Iris pigment epithelial cell (primary cell): ENCODE measurements at places on chromosomes 16 and 17.

GRCh38 chr17:45935710-45936509, 41.6 kb downstream of the MAPT start:
- DNase-seq: no peak

DNA sequence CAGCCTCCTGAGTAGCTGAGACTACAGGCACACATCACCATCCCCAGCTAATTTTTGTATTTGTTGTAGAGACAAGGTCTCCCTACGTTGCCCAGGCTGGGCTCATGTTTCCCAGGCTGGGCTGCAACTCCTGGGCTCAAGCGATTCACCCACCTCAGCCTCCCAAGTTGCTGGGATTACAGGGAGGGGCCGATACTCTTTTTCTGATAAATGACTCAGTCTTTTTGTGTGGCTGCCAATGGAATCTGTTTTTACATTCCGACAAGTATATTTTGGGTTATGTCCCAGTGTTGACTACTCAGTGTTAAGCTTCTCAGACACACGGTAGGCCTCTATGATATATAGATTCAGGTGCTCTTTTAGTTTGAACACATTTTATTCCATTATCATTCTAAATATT, 58.1 kb downstream of the SLFN11 start:
- DNase-seq: peak; percentile 92

- peak; percentile 42 for DNase-seq
These were observed 187.9 kb downstream of the KCNJ2 start for GRCh38 chr17:70357190-70357589.

GRCh38 chr17:42050393-42051012, at the start of gene C17orf113:
Gene C17orf113, minus strand, starts transcription at chr17:42050601. Its CDS starts 7,225 bp downstream, at chr17:42043376.
- DNase-seq: no peak

- no peak for DNase-seq
These were observed 622.2 kb upstream of the SALL1 start for GRCh38 chr16:51773071-51773890.

DNA sequence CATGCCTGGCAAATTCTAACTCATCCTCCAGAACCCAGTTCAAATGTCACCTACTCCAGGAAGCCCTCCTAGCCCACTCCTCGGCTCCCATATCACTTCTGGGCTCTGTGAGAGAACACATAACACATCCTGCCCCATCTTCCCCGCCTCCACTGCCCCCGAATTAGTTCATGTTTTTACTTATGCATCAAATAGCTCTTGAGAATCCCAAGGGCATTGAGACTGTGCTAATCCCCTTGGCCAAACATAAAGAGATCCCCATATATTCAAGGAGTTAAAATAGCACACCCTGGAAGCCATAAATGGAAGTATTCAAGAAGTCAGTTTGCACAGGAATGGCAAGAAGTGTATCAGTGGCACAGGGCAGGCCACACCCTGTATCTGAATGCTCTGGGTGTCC, 2.0 kb upstream of the CREBBP start:
- DNase-seq: no peak

- no peak for DNase-seq
These were observed 117.6 kb downstream of the TANGO6 start for GRCh38 chr16:68960910-68961309.

- peak; percentile 66 for DNase-seq
These were observed 324.7 kb downstream of the BCAS3 start for GRCh38 chr17:61002316-61002736.

GRCh38 chr16:14649816-14650215, 17.1 kb downstream of the BFAR start:
- no peak for DNase-seq

GRCh38 chr16:54652201-54652770, 278.4 kb upstream of the IRX5 start:
- DNase-seq: no peak

- no peak for DNase-seq
These were observed 44.1 kb downstream of the GAN start for GRCh38 chr16:81358860-81359259.

DNA sequence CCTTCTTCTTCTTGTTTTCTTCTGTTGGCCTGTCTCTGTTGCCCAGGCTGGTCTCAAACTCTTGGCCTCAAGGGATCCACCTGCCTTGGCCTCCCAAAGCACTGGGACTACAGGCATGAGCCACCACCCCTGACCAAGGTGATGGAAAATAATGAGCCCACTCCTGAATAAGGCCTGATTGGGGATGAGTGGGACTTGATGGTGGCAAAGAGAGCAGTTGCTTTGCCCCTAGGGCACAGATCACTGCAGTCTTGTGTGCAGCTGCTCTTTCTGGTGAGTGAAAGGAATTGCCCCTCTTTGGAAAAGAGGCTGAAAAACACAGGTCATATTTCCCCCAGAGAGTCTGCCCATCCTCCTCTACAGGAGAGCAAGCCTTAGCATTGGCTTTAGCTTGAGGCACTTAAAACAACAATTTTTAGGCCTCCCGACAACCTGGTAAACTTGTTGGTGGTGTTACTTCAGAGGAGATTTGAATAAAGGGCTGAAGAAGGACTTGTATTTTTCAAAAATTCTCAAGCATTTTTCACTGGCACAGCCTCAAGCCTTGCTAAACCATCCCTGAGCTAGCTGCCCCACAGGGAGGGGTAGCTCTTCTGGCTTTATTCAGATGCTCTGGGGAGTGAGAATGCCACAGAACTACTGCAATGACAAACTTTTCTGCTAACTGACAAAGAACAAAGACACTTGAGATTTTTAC, 6.1 kb upstream of the PDP2 start:
- peak; percentile 71 for DNase-seq

DNA sequence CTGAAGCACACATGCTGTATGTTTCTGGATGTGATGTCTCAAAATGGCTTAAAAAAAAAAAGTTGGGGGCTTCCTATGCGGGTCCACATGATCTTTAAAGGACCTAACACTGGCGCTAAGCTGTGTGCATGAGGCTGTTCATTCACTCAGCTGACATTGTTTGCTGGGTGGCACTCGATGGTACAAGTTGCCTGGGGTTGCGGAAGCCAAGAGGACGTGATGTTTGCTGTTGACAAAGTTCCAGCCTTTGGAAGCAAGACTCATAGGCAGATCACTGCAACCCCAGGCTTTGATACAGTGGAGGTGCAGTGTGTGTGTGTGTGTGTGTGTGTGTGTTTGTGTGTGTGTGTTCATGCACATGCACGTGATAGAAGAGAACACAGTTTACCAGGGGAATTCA, 29.5 kb upstream of the DNAI2 start:
- DNase-seq: no peak

DNA sequence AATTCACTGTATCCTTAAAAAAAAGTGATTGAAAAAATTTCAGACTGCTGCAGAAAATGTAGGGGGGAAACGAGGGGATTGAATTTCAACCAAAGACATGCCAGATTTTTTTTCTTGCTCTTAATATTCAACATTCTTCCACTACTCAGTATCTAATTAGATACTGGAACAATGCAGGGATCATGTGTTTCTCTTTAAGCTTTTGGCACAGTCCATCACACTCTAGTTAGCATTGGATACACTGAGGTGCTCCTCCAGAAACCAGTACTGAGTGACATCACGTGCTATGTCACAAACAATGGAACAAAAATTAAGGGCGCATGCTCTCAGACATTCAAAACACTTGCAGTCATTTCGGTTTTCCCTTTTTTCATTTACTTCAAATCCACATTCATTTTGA, 298.6 kb upstream of the PSMD7 start:
- DNase-seq: no peak

DNA sequence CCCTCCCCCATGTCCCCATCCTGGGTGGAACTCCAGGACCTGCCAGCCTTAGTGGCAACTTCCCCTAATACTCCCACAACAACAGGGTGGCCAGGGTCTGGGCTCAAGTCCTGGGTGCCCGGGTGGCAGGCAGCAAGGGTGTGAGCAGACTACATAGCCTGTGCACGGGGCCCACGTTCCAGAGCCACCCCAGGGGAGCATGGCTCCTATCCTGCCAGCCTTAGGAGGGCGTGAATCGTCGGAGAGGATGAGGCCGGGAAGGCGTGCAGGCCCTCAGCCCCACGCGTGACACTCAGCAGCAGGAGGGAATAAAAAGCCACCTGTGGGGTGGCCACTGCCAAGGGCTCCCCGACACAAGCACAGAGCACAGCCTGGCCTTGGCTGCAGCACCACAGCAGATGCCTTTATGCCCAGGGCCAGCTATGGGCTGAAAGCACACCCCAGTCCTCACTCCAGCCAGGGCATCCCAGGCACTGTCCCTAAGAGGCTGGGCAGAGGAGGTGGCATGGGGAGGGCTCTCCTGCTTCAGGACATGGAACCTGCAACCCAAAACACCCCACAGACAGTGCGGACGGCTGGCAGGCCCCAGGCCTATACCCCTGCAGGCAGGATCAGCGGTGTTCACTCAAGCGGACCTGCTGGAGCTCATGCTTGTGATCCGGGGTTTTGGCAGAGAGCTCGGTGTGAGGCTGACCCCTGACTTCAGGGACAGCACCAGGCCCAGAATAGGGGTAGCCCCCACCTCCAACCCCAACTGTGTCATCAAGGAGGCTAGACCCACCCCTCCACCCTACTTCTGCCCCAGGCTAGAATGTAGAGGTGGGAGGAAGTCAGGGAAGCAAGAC, 2.7 kb downstream of the BCAR1 start:
- no peak for DNase-seq

GRCh38 chr16:24309258-24310142, 53.4 kb downstream of the CACNG3 start:
- peak; percentile 42 for DNase-seq

DNA sequence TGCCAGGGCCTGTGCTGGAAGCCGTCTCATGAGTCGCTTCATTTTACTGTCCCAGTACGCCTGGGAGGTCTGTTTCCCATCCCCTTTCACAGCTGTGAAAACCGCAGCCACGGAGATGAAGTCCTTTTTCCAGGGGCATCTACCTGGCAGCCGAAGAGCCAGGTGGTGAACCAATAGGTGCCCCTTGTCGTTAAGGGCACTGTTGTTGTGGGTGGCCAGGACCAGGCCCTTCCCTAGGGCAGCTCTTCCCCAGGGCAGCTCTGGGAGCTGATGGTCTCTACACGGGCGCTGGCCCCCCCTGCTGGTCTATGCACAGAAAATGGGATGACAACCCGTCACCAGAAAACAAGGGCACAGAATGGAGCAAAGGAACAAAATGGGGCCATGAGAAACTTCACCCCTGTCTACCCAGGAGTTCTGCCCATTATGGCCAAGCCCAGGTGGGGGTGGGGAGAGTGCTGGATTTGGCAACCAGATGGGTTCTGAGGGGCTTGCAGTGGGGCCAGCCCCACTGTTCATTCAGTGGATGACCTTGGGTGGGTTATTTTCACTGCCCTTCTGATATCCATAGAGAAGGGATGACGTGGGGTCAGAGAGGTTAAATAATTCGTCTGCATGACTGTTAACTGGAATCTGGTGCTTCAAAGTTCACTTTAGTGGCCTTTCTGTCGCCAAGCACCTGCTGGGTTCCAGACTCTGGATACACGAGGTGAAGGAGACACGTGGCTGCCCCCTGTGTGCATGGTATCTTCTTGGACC, 11.5 kb downstream of the RMI2 start:
- DNase-seq: peak; percentile 54

DNA sequence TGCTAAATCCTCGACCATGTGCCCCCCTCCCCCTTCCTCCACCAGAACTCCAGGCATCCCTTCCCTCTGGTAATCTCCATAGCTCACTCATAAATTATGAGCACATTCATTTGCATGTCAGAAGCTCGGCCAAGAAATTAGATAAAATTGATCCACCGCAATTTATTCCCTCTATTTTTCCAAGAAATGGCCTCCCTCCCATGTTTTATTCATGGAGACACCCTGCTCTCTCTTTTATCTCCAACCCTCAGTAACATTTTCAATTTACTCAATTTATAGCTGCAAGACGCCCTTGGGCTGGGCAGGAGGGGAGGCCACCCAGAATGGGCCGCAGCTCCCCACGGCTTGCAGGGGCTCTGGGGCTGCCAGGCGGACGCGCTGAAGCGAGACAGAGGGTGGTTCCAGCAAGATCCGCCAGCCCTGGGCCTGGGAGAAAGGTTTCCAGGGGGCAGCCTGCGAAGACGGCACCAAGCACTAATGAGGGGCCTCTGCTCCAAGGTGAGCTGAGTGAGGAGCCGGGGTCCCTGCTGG, 54.7 kb upstream of the ZNF423 start:
- no peak for DNase-seq

GRCh38 chr17:68710035-68710780, 109.0 kb upstream of the FAM20A start:
- DNase-seq: peak; percentile 78

GRCh38 chr17:38701504-38702165, 3.4 kb upstream of the MLLT6 start:
- DNase-seq: peak; percentile 38

- DNase-seq: peak; percentile 64
These were observed 569 bp downstream of the FLII start for GRCh38 chr17:18257982-18258355.

GRCh38 chr17:56994009-56994792, 16.3 kb downstream of the SCPEP1 start:
- peak; percentile 41 for DNase-seq

- DNase-seq: no peak
These were observed 30.2 kb upstream of the JPT2 start for GRCh38 chr16:1647856-1648255.

DNA sequence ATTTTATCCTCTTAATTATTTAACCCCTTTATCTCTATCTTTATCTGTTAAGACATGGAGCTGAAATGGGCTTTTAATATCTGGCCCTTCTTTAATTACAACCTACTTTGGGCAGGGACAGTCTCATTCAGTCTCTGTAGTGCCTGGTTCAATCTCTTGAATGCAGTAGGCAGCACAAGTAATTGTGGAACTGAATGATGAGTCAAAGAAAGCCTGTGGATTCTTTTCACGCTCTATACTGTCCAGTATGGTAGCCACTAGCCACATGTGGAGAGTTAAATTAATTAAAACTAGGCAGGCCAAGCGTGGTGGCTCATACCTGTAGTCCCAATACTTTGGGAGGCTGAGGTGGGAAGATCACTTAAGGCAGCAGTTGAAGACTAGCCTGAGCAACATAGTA, 9.3 kb downstream of the BPTF start:
- no peak for DNase-seq

GRCh38 chr16:57889522-57889921, 81.4 kb downstream of the CNGB1 start:
- peak; percentile 28 for DNase-seq

GRCh38 chr17:72102366-72102765, 18.5 kb upstream of the SOX9 start:
- DNase-seq: no peak

- no peak for DNase-seq
These were observed 162.6 kb downstream of the CA10 start for GRCh38 chr17:51995797-51996403.

DNA sequence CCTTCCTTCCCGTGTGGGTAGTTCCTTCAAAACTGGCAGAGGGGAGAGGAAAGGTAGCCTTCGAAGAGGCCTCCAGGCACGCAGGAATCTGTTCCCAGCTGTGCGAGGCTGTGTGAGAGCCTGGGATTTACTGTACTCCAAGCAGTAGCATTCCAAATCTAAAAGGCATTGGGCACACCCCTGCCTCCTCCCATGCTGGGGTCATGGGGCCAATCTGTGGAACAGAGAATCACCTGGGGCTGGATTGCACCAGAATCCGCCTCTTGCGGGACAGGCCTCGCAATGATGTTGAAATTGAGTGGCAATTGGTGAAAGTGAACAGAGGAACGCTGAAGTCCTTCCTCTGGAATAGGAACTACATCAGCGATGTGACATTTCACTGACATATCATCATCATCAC, 72.5 kb upstream of the IRX3 start:
- DNase-seq: no peak

- DNase-seq: peak; percentile 11
These were observed 49.7 kb upstream of the ANKFY1 start for GRCh38 chr17:4313221-4314114.

GRCh38 chr16:81337097-81337496, 22.3 kb downstream of the GAN start:
- DNase-seq: peak; percentile 36
